ENCODE measurements at places on chromosomes 13 and 19.
A peak's percentile ranks its signal among the peaks of the same experiment; 100 is the strongest.

- DNase-seq: no peak
These were observed 24.9 kb downstream of the MPND start for GRCh38 chr19:4368128-4368820.

- DNase-seq: no peak
These were observed 271.0 kb downstream of the DNAJC15 start for GRCh38 chr13:43294412-43294811.

DNA sequence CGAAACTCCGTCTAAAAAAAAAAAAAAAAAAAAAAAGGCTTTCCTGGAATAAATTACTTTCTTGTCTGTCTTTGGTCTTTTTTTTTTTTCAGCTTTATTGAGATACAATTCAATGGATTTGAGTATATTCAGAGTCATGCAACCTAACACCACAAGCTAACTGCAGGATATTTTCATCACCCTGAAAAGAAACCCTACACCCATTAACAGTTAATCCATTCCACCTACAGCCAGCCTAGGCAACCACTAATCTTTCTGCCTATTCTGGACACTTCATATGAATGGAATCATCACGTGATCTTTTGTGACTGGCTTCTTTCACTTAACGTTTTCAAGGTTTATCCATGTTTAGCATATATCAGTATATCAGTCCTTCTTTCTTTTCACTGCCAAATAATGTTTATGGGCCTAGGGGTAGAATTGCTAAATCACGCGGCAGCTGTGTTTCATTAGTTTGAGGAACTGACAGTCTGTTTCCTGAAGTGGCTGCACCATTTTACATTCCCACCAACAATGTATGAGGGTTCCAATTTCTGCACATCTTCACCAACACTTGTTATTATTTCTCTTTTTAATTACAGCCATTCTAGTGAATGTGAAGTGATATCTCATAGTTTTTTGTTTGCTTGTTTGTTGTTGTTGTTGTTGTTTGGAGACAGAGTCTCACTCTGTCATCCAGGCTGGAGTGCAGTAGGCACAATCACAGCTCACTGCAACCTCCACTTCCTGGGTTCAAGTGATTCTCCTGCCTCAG lies 19.9 kb downstream of the LRFN3 start:
- no peak for DNase-seq

GRCh38 chr13:46565808-46566750 lies 13.1 kb downstream of the LRCH1 start:
- DNase-seq: no peak

- DNase-seq: no peak
These were observed 334.0 kb downstream of the LIG4 start for GRCh38 chr13:107881362-107881761.

DNA sequence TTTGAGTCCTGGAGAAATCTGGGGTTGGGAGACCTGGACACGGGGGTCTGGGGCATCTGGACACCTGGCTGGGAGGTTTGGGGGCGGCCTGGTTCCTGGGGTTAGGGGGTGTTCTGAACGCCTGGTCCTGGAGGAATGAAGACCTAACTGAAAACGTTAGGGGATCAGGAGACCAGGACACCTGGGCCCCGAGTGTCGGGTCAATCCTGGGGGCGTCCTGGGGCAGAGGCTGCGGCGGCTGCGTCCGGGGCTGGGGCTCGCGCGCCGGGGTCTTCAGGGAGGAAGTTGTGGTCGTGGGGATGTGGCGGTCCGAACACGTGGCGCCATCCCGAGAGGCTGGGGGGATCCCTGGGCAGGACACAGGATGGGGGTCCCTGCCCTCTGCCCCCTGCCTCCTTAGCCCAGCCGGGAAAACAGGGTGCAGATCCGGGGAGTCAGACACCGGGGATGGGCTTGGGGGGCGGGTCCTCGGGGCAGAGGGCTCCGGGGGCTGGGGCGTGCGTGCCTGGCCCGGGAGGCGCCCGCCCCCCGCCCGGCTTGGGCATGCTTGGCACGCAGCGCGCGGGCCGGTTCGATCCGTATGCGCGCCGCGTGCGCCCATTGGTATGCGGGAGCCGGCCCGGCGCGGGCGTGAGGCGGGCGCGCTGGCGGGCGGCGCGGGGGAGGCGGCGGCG lies 632 bp downstream of the NPAS1 start:
- no peak for DNase-seq

DNA sequence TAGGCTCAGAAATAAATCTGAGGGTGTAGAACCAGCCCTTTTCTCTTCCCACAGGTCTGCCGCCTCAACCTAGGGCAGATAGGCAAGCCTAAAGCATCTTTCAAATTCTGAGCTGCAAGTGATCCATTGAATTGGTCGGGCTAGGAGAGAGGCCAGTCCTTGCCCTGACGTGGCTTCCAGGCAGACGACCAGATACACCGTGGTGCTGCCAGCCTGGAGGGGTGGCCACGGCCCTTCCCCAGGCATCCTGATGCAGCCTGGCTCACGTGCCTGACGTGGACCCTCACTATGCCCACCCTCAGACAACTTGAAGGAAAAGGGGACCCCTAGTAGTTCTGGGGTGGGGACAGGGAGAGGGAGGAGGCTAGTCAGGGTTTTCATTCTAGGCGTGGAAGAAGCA lies 859.3 kb upstream of the KLHL1 start:
- no peak for DNase-seq

- DNase-seq: no peak
These were observed 1073.4 kb downstream of the PCDH17 start for GRCh38 chr13:58704953-58705352.

DNA sequence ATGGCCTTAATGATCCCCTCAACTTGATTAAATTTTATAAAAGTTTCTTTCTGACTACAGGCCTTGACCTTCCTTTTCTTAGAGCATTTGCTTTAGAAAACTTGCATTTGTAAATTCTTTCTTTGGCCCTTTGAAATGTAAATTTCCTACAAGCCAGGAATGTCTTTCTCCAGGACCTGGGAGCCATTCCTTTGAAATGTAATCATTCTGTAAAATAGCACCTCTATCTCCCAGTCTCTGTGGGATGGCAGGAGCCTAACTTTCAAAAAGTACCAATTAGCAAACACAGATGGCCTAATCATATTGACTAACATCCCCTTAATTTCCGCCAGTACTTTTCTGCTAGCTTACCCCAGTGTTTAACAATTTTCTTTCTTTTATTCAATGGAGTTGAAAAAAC lies 1394.2 kb upstream of the ATXN8OS start:
- DNase-seq: peak; percentile 65

GRCh38 chr13:24654741-24655140 lies 25.5 kb upstream of the ATP12A start:
- DNase-seq: no peak

DNA sequence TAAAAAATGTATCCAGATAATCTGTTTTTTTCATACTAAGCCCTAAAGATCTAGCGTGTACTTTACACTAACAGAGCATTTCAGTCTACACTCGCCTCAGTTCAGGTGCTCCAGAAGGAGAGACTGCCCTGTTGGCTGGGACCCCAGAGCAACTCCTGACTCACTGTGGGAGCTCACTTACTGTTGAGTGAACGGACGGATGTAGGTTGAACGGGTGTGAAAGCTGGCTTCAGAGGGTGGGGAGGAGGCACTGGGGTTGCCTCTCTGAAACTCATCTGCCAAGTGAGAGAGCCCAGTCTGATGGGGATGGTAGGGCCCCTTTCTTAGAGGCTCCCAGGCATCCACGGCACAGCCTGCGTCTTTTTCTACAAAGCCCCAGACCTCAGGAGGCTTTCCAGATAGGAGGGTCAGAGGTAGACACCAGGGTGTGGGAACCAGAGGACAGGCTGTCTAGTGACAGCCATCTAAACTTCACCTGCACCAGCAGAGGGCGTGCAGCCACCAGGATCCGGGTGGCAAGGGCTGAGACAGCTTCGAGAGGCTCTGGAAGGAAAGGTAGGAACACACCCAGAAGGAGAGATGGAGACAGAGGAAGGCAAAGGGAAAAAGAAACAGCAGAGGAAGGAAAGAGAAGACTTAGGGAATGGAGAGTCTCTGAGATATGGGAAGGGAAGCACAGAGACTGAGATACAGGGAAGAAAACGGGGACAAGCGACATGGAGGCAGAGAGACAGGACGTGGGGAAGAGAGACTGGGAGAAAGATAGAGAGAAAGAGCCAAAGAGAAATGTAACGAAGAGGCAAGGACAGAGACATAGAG lies 3.7 kb downstream of the KASH5 start:
- peak; percentile 88 for DNase-seq

DNA sequence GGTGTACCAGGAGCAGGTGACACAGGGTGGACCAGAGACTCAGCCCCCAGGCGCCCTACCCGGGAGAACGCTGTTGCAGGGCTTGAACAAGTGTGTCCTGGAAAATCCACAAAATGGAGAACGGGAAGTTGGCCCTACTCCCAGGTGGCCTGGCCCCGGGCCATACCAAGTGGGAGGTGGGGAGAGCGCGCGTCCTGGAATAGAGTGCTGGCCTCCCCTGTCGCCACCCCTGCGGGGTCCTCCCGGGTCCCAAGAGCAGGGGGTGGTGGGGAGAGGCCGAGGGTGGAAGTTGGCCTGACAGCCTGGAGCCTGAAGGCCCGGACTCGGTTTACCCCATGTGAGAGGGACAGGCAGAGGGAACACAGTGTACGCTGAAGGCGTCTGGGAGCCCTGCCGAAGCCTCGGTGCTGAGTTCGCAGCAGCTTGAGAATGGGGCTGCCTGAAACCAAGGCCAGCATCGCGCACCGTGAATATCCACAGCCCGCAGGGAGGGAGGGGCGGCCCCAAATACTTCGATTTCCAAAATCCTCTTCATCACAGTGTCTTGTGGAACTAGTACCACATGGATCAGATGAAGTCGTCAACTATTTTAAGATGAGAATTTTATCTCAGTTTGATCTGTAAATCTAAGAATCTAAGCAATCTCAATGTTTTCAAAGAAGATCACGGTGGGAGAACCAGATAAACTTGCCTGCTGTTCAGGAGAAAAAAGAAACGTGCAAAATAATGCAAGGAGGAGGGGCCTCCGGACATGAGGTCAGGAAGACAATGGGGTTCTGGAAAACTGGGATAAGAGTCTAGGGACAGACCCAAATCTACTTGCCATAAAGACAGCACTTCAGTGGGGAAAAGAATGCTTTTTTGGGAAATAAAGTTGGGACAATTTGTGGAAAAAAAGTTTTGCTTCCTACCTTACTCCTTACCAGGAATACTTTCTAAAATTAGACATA lies 10.4 kb upstream of the KLF16 start:
- DNase-seq: no peak

GRCh38 chr13:32511482-32511881 lies 27.1 kb downstream of the N4BP2L2 start:
- DNase-seq: no peak

- no peak for DNase-seq
These were observed 8.6 kb downstream of the RDH8 start for GRCh38 chr19:10021863-10022262.

- no peak for DNase-seq
These were observed 406 bp upstream of the DNMT1 start for GRCh38 chr19:10195199-10195519.

DNA sequence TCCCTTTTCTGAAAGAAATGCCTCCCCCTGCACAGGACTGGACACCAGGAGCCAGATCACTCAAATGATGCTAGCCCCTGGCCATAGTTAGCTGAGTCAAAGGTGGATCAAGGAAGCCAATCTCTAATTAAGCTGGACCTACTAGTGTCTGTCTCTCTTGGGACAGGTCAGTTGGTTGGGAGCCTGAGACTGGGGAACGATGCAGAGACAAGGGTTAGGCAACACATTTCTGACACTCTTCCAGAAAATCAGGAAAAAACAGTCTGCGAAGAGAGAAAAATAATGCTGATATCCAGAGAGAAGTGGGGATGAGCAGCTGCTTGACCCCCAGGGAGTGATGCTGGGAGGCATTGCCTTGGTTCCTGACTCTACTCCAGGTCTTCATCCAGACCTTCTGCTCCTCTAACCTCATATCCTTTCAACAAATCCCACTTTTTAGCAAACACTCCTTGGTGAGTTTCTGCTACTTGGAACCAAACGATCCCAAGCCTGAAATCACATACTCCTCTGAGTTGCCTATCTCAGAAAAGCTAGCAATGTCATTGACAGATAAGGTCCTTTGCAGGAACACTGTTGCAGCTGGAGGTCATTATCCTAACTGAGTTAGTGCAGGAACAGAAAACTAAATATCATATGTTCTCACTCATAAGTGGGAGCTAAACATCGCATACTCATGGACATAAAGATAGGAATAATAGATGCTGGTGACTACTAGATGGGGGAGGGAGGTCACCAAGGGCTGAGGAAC lies 369.7 kb downstream of the COG6 start:
- no peak for DNase-seq

DNA sequence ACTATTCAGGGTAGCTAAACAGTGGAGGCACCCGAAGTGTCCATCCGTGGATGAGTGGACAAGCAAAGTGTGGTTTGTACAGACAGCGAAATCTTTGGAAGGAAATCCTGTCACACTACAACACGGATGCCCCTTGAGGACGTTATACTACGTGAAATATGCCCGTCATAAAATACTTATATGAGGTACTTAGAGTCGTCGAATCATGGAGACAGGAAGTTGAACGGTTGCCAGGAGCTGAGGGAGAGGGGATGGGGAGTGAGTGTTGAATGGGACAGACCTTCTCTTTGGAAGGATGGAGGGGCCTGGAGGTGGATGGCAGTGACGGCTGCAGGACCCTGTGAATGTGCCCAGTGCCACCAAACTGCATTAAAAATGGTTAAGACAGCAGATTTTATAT lies 11.6 kb downstream of the ATP4B start:
- no peak for DNase-seq

DNA sequence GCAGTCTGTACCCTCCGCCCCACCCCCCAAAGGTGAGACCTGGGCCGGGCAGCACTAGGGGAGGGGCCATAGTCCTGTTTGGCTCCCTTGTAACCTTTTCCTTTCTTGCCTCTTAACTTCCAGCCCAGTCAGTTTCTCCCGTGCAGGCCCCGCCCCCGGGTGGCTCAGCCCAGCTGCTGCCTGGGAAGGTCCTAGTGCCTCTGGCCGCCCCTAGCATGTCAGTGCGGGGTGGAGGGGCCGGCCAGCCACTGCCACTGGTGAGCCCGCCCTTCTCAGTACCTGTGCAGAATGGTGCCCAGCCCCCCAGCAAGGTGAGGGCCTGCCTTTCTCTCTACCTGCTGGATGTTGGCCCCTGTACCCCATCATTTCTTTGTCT lies 10.5 kb upstream of the PRR19 start:
- DNase-seq: peak; percentile 69
